ENCODE measurements at places on chromosomes 6 and 20.

GRCh38 chr6:122753688-122754056 is 25.8 kb upstream of the FABP7 start:
- no peak for DNase-seq

- DNase-seq: no peak
Observed at GRCh38 chr6:34095136-34095505, 50.8 kb downstream of the GRM4 start.

- DNase-seq: no peak
Observed at GRCh38 chr6:116511424-116512110, at the start of gene CALHM5. Gene CALHM5, plus strand, starts transcription at chr6:116511639. Its CDS starts 58 bp downstream, at chr6:116511697.

DNA sequence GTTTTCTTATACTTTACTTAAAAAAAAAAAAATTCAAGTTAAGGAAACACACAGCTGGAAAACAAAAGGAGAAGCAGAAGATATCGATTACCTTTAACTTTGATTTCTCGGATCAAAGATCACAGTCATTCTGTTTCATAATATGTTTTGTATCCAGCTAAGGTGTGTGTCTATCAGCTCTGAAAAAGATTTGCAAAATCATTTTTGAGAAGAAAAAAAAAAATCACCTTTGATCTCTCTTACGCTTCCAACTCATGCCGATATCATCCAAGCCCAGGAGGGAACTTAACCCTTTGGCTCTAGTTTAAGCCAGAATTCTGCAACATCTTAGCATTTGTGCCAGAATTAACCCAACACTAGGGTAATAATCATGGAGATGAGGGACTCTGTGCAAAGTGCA is 144.0 kb downstream of the NFATC2 start:
- DNase-seq: no peak

DNA sequence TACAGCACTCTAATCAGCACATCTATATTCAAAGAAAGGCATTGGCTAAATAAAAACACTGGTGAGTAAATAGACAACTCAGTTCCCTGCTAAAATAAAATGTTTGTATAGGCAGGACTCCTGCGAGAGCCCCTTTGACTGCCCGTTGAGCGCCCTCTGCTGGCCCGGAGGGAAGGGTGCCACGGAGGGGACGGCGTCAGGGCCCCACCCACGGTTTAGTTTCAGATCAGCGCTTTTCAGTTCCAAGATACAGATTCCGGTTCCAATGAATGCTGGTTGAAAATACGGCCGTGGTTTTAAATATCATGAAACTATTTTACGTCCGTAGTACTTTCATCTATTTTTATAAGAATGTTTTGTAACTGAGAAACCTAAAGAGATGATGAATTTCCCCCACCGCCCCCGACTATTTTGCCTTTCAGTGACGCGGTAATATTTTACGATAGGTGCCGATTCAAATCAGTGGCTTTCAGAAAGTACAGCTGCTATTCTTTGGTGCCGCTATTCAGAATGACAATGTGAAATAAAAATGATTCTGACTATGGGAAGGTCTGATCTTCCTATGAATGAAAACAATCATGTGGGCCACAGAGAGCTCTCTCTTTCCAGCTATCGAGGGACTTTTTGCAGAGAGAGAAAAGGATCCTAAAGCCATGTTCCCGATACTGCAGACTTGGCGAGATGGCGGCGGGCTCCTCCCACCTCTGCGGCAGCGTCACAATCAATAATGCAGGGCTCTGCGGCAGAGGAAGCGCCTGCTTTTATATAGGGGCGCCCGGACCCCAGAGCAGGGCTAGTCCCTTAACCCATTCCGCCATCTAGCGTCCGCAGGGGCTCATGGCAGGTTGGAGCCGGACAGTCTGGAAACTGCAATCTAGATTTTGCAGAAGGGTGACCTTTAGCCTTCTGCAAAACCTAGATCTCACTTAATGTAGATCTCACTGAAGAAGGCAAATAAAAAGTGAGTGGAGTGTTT is 10.6 kb upstream of the CCN6 start:
- peak; percentile 91 for DNase-seq

DNA sequence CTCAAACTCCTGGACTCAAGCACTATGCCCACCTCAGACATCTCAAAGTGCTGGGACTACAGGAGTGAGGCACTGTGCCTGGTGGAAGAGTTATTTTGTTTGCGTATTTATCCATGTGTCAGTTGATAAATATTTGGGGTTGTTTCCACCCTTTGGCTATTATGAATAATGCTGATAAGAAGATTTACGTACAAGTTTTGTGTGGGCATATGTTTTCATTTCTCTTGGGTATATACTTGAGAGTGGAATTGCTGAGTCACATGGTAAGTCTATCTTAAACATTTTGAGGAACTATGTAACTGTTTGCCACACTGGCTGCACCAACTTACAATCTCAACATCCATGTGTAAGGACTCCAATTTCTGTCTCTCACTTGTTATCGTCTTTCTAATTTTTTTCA is 200.3 kb downstream of the RNGTT start:
- DNase-seq: no peak

DNA sequence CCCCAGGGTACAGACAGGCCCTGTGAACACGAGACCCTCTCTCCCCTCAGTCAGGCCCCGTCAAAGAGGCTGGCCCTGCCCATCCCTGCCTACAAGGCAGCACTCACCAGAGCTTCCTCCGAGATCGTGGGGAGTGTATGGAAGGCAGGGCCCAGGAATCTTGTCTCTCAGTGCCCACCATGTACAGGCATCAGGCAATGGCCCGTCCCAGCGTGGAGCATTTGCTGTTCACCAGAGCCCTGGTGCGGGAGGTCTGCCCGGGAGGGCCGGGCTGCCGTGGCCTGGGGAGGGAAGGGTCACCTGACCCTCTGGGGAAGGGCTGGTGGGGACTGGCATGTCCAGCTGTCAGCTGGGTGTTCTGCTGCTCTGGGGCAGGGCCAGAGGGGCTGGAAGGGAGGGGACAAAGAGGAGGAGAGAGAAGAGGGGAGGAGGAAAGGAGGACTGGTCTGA is at the start of gene IP6K3:
Gene IP6K3 (minus strand): TSS at position 255 of the 450 bp plus-strand sequence. CDS start 11,429 bp downstream, outside the sequence.
- DNase-seq: no peak

DNA sequence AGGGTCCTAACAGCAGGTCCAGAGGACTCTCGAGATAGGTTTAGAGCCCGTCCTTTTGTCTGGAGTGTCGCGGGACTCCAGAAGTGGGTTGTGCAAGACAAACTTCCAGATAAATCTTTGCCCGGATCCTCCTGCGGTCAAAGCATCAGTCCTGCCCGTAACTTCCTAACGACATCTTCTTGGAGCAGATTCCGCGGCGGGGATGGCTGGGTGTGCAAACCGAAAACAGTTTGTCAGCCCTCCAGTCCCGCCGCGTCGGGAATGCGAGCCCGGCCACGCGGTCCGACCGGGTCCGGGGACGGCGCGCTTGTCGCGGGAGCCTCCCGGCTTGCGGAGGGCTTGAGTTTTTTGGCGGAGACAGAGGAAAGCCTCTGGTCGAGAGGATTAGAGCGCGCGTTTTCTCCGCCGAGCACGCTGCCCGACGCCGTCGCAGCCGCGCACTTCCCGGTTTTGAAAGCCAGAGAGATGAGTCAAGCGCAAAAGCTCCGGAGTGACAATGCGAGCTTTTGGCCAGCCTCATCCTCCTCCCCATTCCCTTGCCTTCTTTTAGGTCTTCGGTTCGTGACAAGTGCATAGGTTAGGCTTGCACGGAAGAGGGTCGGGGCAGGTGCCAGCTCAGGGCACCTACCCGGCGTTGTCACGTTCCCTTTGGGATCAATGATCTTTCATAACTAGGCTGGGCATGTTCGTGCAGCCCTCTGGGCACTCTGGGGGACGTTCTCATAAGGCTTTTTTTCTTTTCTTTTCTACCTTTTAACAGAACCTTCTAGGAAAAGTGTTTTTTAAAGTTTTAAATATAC is 91.3 kb upstream of the PRDM1 start:
- DNase-seq: peak; percentile 31

DNA sequence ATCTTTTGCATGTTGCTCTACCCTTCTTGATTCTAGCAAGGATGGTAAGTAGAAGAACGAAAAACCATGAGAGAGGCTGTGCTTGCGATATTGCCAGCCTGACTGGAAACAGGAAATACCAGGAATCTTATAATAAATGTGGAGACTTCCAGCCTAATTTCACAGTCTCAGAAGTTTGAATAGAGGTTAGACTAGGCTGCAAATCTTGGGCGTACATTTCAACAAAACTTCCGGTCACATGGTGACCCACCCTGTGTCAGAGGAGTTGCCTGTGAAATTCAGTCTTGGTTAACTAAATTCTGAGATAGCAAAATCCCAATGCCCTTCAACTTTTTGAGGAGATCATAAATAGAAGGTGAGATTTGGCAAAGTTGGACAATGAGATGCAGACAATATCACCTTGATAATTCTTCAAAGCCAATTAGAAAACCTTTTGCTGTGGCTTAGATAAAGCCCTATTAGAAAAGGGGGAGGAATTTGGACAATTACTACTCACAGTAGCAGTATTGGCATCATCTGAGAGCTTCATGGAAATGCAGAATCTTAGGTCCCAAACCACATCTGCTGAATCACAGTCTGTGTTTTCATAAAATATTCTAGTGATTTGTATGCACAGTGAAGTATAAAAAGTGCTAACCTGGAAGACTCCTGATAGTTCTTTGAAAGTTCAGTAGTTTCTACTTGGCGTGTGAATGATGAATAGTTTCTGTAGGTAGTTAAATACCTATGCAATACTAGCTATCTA is 262.0 kb upstream of the JAG1 start:
- DNase-seq: no peak

DNA sequence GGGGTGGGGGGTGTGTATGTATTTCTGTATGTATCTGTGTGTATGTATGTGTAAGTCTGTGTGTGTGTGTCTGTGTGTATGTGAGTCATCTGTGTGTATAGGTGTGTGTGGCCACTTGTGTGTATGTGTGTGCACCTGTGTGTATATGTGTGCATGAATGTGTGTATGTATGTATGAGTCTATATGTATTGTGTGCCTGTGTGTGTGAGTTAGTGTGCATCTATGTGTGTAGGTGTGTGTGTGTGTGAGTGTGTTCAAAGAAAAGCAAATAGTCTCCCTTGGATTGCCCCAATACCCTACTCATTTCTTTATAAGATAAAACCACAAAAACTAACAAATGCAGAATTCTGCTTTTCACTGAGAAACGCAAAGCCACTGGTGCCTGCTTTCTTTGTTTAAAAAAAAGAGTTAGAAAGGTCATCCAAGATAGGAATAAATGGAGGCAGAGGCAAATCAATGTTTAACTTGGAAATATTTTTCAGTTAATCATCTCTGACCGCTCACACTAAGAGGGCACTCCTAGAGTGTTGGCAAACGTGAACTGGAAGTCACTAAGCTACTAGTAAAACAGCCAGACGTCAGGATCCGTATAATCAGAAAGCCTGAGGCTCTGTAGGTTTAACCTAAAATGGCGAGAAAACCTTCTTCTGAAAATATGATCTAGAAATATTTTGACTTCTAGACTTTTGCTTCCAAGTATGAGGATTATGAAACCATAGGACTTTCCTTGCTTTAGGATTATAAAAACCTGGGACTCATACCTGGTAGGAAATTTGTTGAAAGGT is 37.4 kb upstream of the JAG1 start:
- no peak for DNase-seq

DNA sequence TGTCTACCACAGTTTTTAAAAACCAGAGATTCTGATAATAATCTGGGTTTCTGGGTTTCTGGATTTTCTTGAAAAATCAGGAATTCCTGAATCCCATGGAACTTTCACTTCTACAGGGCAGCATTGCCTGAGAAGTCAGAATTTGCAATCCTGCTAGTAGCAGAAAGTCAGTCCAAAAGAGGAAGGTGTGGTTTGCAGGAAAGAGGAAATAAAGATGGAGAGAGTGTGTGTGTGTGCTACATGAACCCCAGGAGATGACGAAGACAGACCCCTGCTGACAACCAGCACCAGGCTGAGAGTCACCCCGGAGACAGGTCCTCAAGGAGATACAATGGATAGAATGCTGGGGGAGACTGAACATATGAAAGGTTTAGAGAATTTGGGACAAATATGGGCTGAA is 44.9 kb downstream of the PRND start:
- no peak for DNase-seq

DNA sequence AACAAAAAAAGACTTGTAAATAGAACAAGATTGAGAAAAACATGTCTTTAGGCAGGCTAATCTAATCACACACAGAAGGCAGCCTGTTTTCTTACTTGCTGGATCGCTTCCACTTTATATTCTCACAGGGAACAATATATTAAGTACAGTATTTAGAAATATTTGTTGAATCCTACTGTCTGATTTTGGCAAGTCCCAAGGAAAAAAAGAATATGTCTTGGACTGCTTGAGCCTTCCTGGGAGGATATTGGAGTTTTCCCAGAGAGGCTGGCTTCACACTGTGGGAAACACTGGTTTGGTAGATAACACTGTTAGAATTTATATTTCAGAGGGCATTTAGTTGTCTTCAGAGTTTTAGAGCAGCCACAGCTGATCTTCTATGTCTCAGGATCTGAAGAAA is 229.7 kb downstream of the PRL start:
- DNase-seq: no peak

DNA sequence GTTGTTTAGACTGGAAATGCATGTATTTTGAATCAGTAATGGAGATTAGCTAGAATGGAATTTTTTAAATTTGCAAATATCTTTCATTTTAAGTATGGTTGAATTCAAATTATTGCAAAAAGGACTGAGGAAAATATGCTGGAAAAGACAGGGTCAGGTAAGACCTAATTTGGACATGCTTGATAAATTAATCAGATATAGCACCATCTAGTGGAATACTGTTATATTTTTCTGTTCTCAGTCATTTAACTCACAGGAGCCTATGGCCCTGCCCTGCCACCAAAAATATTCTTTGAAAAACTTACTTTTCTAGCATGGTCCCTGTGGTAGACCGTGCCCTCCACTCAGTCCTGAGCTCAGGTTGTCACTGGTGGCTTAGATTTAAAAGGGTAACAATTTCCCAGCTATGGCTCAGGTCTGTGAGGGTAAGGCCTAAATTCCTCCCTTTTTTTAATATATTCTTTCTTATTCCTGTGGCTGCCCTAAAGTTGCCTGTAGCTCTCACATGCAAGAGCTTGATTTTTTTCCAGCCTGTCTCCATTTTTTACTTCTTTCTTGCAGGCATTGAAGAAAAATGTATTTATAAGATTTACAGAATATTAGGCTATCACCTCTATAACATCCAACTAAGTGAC is 25.3 kb upstream of the KIAA1586 start:
- peak; percentile 29 for DNase-seq

GRCh38 chr6:68651011-68651985 is 16.2 kb downstream of the ADGRB3 start:
- DNase-seq: no peak

DNA sequence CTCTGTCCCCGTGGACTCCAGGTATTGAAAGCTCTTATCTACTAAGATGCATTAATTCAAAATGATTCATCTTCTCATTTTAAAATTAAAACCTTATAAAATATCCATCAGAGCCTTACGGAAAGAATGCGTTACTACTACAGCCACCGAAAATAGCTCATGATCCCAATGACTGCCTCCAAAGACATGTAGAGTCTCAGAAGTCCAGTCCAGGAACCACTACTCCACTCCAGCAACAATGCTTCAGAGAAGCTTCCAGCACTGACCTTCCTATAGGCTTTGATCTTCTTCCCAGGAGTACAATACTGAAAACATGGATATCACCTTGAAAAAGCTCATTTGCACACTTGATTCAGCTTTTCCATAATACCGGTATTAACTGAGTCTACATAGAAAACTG is 94.3 kb downstream of the CHD6 start:
- no peak for DNase-seq
